HL-60 (cell line): ENCODE measurements at places on chromosomes 16 and 17.

DNA sequence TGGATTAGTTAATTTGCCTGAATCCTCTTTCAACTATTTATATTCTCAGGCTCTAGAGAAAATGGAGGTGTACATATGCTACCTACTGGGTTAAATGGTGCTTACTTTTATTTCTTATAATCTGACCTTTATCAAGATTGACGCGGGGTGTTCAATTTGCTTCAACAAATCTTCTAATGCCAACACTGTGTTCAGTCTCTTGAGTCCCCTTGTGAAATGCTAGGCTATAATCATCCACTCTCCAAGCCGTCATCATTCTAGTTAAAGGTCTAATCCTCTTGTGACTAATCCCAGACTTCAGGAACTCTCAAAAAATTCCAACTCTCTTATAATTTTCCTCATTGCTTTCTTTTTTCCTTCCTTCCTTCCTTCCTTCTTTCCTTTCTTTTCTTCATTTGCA lies 1396.2 kb downstream of the CDH8 start:
- DNase-seq = no peak

DNA sequence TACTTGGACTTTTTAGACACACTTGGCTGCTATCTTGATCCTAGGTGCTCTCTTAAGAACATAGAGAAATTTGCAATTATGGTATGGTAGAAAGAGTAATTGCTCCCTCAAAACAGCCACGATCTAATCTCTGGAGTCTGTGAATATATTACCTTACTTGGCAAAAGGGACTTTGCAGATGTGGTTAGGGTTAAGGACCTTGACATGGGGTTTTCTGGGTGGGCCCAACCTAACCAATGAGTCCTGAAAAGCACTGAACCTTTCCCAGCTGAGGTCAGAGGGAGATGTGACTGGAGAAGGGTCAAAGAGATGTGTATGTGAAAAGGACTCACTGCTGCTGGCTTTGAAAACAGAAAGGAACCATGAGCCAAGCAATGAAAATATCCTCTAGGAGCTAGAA lies 26.7 kb upstream of the MED13 start:
- DNase-seq = no peak

- DNase-seq = peak; percentile 40
These were observed 593 bp downstream of the SLC38A7 start for GRCh38 chr16:58684001-58684353.

DNA sequence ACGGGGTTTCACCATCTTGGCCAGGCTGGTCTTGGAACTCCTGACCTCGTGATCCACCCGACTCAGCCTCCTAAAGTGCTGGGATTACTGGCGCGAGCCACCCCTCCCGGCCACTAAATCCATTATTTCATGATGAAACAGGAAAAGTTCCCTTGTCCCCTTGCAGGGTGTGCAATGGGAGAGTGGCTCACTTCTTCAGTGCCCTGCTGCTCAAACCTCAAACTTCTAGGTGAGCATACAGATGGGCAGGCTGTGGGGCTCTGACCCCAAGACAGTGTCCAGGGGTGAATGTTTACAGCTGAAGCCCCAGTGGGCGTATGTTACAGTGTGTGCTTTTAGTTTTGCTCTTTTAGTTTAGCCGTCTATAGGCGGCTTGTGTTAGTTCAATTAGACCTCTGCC lies 34.7 kb downstream of the GJC1 start:
- DNase-seq = no peak

GRCh38 chr16:50015631-50016030 lies 9.4 kb upstream of the CNEP1R1 start:
- no peak for DNase-seq
